Right forelimb (tissue), 1 donor: ENCODE measurements at places on chromosomes 1 and 21.
A peak's percentile ranks its signal among the peaks of the same experiment; 100 is the strongest.

- DNase-seq: no peak
These were observed 62.1 kb downstream of the MEF2D start for GRCh38 chr1:156438278-156438987.

DNA sequence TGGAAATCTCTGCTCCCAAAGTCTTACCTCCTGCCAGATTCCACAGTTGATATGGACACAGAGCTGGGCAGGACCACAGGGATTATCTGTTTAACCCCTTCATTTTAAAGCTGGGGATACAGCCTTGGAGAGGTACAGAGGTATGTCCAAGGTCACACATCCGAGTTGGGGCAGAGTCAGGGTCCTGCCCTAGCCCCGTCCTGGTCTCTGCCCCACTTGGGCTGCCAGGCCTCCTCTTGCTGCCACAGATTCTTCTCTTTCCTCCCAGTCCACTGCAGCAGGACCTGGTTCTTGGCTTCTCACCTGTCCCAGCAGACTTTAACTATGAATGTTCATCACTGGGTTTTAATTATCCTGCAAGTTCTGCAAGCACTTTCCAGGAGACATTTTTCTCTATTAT lies 258.3 kb downstream of the MATN1 start:
- DNase-seq: no peak

- no peak for DNase-seq
These were observed 69.9 kb downstream of the NFASC start for GRCh38 chr1:204940591-204940990.

GRCh38 chr1:233114159-233114558 lies 163.7 kb downstream of the NTPCR start:
- DNase-seq: no peak

GRCh38 chr1:156973417-156973816 lies 53.0 kb downstream of the LRRC71 start:
- no peak for DNase-seq

DNA sequence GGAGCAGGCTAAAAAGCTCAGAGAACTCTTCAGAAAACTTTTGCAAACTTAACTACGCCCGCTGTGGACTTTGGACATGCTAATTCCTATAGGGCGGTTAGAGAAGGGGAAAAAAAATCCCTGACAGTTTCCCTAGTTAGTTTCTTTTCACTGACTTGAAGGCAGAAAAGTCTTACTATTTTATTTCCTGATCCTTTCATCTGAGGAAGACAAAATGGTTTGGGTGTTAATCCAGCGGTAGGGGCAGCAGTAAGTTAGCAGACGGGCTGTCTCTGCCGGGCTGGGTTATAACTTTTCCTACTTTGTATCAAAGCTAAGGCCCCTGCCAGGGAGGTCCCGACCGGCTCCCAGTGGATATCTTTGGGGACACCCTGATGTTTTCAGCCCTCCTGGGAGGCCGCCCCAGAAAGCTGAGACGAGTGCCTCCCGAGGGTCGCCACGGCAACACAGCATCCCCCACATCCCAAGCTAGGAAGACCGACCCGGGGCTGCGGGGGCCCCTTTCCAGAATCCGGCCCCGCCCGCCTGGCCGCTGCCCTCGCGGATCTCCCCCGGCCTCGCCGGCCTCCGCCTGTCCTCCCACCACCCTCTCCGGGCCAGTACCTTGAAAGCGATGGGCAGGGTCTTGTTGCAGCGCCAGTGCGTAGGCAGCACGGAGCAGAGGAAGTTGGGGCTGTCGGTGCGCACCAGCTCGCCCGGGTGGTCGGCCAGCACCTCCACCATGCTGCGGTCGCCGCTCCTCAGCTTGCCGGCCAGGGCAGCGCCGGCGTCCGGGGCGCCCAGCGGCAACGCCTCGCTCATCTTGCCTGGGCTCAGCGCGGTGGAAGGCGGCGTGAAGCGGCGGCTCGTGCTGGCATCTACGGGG lies 162.6 kb downstream of the RUNX1 start:
- DNase-seq: peak; percentile 64

DNA sequence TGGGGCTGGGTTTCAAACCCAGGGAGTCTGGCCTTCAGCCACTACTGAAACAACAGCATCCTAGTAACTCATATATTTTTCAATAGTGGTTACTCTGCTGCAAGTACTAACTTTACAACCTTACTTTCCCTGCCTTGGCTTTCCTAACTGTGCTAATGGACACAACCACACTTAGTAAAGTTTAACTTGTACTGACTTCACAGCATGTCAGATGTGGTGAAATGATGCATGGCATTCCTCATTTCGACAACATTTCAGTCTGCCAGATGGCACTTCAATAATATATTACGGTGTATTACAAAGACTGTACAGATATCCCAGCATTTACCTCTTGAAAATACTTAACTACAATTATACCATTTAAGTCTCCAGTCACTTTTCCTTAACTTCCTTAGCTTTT lies 27.8 kb downstream of the LRRC7 start:
- no peak for DNase-seq

GRCh38 chr1:18238190-18238589 lies 130.6 kb downstream of the IGSF21 start:
- DNase-seq: no peak

GRCh38 chr1:39954324-39954869 lies 548 bp upstream of the MFSD2A start:
- no peak for DNase-seq

GRCh38 chr1:167375949-167376348 lies 142.4 kb downstream of the CD247 start:
- no peak for DNase-seq

GRCh38 chr1:79040424-79041082 lies 34.0 kb upstream of the ADGRL4 start:
- no peak for DNase-seq

- no peak for DNase-seq
These were observed 658.6 kb upstream of the CAMK1G start for GRCh38 chr1:208924928-208925327.

DNA sequence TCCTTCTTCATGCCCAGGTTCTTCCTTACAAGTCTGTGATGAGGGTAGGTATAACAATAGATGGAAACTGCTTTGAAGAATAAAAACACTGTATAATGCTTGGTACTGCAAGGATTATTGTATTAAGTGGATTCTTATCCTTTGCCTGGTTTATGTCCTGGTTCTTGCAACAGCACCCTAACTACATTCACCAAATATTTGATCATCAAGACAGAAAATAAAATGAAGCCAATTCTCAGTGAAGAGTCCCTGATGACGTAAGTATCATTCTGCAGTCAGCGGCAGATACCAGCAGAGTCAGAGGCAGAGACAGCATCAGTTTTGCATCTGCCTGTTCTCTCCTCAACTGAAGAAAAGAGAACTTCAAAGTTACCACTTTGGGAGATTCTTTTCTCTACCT lies 19.7 kb downstream of the ARHGEF11 start:
- DNase-seq: no peak

DNA sequence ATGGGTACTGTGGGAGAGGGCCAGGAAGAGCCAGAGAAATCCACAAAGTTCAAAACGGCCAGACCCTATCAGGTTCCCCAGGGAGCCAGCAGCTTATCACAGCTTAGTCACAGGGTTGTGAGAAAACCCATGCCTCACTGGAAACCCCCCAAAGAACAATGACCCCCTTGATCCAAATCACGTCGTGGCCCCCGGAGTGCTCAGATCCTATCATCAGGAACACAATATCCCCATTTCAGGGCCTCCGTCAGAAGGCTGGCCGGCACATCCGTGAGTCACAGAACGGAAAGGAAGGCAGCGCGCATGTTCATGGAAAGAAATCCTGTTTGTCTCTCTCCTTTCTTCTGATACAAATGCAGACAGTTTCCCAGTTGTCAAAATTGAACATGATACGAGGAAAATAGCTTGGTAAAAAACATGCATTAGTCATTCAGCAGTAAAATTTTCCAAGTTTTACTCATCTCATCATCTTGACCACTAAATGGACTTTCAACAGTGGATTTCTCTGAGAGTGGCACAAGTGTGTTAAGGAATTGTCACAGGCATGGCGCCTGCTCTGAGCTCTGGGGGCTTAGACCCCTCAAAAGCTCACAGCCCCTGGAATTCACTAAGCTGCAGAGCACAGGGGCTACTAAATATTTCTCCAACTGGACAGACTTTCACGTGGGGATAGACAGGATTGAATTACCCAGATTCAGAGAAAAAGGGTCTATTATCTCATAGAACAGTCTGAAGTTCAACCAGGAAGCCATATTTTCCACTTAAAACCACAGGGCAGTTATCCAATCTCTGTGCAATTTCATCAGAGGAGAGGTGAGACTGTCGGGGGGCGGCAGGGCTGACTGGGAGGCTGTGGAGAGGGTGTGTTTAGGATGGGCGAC lies 124.8 kb downstream of the RIPK4 start:
- DNase-seq: no peak

GRCh38 chr1:161131523-161132409 lies 701 bp downstream of the DEDD start:
- no peak for DNase-seq

DNA sequence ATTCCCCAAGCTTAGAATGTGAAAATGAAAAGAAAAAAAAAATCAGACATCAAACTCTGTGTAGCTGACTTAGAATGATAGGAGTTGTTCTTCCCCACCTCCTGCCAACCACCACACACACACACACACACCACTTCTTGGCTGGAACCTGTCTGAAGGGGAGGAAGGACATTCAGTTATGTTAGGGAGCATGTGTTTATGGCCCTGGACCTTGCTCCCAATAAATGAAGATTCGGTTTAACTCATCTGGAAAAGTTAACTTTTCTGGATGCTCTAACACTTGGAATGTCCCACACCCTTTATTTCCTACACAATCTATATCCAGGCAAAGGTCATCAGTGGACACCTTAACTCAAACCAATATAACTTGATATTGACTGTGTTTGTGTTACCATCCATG lies 112.4 kb downstream of the DAB1 start:
- no peak for DNase-seq

- no peak for DNase-seq
These were observed 384.9 kb downstream of the NCAM2 start for GRCh38 chr21:21383126-21383525.

- no peak for DNase-seq
These were observed 98.3 kb downstream of the FAF1 start for GRCh38 chr1:50861772-50862171.

DNA sequence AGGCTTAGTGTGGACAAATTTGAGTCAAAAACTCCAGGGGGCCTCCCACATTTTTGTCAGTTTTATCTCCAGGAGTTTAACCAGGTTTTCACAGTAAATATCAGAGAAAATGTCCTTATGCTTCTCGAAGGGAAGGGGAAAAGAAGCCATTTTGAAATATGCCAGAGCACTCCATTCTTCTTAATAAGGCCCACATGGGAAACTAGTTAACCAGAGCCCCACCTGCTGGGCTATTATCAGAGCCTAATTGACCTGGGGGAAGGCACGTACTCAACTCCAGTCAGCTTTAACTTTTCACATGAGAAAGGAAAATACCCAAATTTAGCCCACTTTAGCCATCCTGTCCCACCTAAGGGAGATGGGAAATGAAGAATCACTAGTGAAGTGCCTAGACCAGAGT lies 296.3 kb downstream of the PTBP2 start:
- no peak for DNase-seq

GRCh38 chr1:176073524-176074157 lies 133.4 kb downstream of the COP1 start:
- no peak for DNase-seq

GRCh38 chr1:110927484-110928075 lies 36.1 kb downstream of the LRIF1 start:
- DNase-seq: no peak
